Smooth muscle cell of the pulmonary artery (primary cell): ENCODE measurements at places on chromosomes 13 and 19. TPM values are rescaled to one million over a fixed set of nuclear protein-coding genes. Genes with fewer than 3 reads are reported as not detected.

The TNFRSF19 gene
- total RNA-seq = 3.0 and 8.0 TPM in 2 replicates

The ELSPBP1 gene
- total RNA-seq = not detected in 2 replicates

The SRRM5 gene
- 0.03 TPM in 1 of 2 replicates, not detected in the other for total RNA-seq

The ZNF878 gene
- total RNA-seq = 0.07 and 0.20 TPM in 2 replicates

The PBX4 gene
- total RNA-seq = 0.10 and 0.26 TPM in 2 replicates

The KANK2 gene
- total RNA-seq = 364 and 439 TPM in 2 replicates

The EDDM13 gene
- total RNA-seq = not detected in 2 replicates

The ERICH6B gene
- total RNA-seq = not detected in 2 replicates

The LHB gene
- total RNA-seq = not detected in 2 replicates

The CERS1 gene
- total RNA-seq = 2.9 and 11.6 TPM in 2 replicates

The RNF225 gene
- total RNA-seq = 0.13 TPM in 1 of 2 replicates, not detected in the other
